Activated T-cell treated with anti-CD3 and anti-CD28 coated beads for 24 hours (primary cell): ENCODE measurements at places on chromosomes 4 and X.

- DNase-seq: no peak
Observed at GRCh38 chrX:152635941-152636340, 1.8 kb upstream of the GABRQ start.

- DNase-seq: no peak
Observed at GRCh38 chr4:54509057-54509456, 148.7 kb upstream of the KIT start.

- no peak for DNase-seq
Observed at GRCh38 chr4:73311428-73311827, 52.8 kb upstream of the ANKRD17 start.

- no peak for DNase-seq
Observed at GRCh38 chrX:26918631-26919030, 544.5 kb downstream of the PPP4R3C start.

DNA sequence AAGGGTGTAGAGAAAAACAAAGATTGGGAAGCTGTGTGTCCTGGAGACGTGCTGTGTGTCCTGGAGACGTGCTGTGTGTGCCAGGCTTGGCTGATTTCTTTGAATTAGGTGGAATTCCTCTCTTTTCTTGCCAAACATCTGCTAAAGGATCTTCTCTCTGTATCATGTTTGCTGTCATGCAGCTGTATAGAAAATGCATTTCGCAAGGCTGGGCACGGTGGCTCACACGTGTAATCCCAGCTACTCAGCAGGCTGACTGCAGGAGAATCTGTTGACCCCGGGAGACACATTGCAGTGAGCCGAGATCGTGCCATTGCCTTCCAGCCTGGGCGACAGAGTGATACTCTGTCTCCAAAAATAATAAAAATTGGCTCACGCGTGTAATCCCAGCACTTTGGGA lies 187.0 kb downstream of the CRLF2 start:
- DNase-seq: no peak

DNA sequence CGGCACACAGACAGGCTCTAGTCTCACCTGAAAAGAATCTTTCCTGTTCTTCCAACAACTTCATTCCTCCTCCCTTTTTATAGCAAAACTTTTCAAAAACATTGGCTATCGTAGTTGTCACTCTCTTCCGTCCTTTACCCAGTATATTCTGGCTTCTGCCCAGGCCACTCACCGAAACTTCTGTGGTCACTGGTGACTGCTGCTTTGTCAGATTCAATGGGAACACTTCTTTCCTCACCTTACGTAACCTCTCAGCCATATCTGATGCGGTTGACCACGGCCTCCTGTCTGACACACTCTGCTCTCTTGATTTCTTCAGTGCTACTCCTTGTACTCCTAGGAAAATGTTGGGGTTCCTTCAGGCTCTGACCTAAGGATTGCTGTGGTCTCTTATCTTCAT lies 9.2 kb upstream of the RNF150 start:
- no peak for DNase-seq

GRCh38 chrX:40095583-40096394 lies 2.0 kb downstream of the BCOR start:
- no peak for DNase-seq

DNA sequence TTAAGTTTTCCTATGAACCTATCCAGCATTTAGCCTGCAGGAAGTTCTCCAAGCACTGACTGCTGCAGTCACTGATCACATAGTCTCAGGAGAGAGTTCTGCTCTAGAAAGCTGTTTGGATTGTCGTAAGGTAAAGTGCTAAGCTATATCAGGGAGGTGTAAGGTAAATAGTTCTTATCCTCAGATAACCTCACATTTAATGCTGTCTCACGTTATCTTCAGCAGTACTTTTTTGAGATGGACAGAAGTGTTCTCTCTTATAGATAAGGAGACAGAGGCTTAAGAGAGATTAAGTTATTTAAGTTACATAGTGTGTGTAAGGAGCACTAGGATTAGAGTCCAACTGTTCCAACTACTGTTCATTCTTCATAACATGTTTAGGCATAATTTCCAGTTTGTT lies 77.9 kb downstream of the STIM2 start:
- DNase-seq: no peak

DNA sequence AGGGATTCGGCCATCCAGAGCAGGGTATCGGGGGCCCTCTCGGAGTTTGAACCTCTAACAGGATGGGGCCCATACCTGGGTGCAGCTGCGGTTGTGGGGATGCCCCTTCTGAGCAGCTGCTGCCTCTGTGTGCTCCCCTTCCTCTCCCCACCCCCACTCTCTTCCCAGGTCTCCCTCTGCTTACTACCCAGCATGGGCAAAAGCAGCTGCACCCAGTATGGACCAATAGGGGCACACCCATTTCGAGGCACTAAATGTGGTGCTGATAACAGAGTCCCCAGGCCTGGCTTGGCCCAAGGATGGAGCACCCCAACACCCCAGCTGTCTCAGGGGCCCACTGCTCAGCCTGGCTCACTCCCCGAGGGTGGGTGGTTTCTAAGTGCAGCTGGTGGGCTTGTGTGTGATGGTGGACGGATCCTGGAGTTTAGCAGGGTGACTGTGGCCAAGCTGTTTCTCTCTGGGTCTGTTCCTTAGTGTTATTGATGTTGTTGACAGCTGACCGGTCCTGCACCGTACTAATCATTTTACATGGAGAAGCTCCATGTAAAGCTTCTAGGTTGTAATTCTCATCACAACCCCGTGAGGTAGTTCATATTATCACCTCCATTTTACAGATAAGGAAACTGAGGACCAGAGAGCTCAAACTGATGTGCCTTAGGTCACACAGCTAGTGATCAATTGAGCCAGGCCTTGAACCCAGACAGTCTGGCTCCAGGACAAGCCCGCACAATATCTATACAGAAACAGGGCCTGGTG lies 13.1 kb upstream of the KIAA0232 start:
- no peak for DNase-seq

DNA sequence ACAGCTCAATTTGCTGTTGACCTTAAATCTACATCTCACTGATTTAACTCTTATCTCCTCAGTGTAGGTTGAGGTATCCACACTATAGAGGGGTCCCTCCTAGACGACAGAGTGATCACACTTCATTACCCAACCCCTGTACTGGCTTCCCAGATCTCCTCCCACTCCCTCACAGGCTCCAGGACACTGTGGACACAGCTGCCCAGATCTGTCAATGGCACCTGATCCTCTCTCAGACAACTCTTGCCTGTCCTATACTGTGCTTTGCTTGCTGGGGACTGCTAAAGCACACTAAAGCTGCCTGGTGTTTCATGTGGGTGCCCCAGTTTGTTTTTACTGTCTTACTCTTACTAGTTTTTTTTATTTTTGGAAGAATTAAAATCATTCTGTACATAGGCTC lies 27.9 kb downstream of the RAB40AL start:
- DNase-seq: no peak

- DNase-seq: no peak
Observed at GRCh38 chr4:25184056-25184455, 23.8 kb upstream of the SEPSECS start.

GRCh38 chr4:1611501-1611870 lies 72.6 kb downstream of the FAM53A start:
- no peak for DNase-seq

DNA sequence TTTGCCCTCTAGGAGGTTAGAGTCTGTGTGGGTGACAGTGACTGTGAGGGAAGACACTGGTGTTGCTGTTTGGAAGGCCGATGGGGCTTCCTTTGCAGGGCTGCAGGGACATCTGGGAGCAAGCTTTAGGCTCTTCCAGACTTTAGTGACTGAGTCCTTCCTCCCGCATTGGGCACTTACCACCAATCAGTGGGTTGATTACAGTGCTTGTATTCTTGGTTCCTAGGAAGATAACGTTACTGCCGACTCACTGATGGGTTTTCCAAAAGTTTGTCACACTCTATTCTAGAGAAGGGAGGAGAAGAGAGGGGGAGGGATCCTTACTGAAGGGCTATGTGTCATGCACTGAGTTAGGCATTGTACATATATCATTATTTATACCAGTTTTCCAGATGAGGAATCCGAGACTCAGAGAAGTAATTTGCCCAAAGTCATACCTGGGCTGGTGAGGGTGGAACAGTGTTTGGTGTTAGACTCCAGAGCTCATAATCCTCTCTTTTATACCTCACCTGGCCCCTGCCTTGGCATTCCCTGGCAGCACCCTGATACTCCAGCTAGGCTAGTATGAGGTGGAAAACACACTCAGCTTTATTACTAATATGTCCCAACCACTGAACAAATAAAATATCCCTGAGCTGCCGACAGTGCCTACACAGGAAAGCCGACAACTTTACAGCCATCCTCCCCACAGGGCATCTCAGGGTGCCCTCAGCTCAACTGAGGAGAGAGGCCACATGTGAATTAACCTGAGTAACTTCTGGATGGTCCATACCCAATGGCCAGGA lies 3.8 kb downstream of the CHST7 start:
- DNase-seq: no peak
